ENCODE measurements at places on chromosomes 13 and 19.

DNA sequence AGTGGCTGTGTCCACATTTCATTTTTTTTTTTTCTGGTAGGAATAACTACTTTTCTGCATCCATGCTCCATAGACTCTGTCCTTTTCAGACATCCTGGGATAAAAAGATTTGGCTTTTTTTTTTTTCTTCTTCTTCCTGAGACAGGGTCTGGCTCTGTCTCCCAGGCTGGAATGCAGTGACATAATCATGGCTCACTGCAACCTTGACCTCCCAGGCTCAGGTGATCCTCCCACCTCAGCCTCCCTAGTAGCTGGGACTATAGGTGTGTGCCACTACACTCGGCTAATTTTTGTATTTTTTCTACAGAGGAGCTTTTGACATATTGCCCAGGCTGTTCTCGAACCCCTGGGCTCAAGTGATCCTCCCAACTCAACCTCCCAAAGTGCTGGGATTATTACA is 4.1 kb upstream of the ICAM3 start:
- no peak for DNase-seq

DNA sequence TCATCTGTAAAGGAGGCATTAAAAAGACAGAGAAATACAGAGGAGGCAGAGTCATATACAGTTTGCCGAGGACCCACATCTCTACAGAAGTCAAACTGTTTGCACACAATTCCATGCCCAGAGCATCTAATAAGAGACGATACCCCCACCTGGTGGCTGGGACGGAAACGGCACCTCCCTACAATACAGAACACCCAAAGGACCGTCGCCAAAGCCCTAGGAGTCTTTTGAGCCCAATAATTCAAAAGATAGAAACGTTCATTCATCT is 703 bp upstream of the PLEKHG2 start:
- peak; percentile 96 for DNase-seq

DNA sequence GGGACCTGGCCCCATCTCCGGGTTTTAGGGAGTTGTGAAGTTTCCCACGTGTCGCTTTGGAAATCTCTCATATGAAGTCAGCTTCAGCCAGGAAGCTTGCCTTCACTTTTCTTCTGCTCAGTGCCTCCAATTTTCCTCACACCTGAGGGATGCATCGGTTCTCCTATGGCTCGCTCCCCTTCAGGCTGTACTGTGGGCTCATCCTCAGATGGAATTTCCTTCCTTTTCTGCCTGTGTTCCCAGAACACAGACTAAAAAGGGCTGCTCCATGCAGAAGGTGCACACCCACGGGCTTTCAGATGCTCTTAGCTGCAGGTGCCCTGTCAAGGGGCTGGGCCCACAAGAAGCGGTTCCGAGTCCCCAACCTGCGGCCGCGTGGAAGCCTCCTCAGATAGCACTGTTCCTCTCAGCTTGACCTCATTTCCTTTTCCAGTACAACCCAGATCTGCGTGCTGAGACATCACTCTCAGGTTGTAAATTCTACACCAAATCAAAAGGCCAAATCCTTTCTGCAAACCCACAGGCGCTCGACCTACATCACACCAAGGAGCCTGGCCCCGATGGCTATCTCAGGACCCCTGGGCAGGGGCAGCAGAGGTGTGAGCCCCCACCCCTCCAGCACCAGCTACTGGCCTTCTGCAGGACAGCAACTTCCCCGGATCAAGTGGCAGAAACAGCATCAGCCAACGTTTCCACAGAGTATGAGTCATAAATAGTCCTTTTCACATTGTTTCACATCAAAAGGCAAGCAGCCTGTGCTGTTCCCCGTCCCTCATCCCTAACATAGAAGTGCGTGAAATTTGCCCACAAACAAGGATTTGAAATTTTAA is 275.9 kb downstream of the ZNF536 start:
- DNase-seq, result no peak

GRCh38 chr13:30204564-30204963 is 102.8 kb downstream of the KATNAL1 start:
- DNase-seq, result no peak

- DNase-seq, result no peak
These were observed 830 bp downstream of the MICOS13 start for GRCh38 chr19:5679289-5680083.

DNA sequence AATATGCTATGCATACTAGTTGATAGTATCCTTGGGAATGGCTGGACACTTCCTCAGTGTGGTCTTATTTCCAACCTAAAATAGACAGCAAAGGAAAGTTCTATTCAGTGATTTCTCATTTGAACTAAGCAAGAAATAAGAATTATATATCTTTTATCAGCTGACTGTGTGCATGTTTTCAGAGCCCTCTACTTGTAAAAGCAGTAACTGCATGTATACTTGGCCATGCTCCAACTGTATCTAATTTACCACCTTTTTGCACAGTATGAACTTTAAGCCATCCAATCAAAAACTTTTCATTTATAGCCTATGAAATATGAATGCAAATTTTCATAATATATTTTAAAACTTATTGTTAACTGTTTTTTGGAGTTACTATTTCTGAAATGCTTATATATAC is 136.4 kb upstream of the PCDH9 start:
- no peak for DNase-seq

DNA sequence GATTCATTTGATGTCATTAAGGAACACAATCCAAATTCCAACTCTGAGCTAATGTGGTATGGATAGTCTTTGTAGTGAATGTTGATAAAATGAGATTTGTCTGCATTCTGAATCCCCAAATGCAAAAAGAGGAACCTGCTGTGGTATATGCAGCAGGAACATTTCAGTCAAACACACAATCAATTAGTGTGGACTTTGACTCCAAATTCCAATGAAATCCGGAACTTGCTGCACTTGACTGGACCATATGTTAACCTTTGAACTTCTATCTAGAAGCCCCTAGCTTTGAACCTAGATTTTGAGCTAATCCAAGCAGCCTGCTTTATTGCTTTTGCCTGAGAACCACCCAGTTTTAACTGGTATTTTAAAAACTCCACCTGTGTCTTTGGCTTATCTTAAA is 341.3 kb downstream of the SPRY2 start:
- no peak for DNase-seq

DNA sequence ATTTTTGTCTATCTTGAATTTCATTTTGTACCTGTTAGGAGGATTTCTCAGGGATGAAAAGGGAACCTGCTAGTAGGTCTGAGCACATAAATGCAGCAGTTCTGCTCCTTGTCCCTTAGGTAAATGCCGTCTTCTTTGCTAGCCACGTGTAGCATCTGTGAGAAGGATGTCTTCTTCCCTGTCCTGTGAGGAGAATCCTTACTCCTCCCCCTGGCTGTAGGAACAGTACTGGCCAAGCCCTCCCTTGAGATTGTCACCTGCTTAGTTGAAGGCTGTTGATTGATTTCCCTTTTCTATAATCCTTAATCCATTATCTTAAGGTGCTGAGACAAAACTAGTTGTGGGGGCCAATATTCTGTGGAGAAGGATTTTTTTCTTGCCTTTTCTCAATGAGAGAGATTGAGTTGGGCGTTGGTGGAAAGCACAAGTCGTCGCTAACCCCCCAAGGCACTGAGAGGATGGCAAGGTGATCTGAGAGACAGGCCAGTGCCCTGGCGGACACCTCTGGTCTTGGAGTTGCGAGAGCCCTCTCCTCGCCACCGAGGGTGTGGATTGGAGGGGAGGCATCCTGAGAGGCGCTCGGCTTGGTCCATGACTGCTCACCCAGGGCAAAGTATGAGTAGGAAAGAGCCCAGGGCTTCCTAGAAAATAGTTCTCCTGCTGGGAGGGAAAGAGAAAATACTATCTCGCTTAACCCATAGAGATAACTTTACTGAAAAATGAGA is 216.7 kb downstream of the ATP8A2 start:
- no peak for DNase-seq

DNA sequence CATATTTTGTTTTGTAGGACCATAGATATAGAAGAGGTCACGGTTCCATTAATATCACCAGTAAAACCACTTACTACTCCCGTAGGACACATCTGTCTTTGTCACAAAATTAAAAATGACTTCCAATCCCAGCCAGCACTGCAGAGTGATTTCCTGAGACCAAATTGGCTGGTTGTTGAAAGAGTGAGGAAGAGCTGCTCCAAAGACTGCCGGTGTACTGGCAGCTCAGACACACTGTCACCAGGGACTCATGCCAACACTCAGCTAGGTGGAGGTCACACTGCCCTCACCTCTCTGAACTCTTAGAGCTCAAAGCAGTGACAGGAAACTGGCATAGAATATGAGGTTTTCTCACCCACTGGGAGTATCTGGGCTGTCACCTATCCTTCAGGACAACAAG is 52.1 kb downstream of the FLT1 start:
- DNase-seq, result no peak

DNA sequence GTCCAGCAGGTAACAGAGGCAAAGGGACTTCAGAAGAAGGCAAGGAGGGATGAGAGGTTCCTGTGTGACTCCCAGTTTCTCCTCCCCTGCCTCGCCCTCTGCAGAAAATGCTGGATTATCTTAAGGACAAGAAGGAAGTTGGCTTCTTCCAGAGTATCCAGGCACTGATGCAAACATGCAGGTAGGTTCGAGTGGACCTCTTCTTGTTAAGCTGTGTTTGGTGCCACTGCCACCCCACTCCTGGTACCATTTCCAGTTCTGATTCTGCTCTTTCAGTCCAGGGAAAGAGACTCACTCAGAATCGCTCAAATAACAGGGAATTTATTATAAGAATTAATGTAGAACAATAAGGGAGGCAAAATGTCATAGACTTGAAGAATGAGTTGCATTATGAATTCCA is 82.5 kb downstream of the MAP4K1 start:
- DNase-seq, result no peak

GRCh38 chr13:113883314-113883811 is 19.5 kb upstream of the GAS6 start:
- DNase-seq, result no peak

DNA sequence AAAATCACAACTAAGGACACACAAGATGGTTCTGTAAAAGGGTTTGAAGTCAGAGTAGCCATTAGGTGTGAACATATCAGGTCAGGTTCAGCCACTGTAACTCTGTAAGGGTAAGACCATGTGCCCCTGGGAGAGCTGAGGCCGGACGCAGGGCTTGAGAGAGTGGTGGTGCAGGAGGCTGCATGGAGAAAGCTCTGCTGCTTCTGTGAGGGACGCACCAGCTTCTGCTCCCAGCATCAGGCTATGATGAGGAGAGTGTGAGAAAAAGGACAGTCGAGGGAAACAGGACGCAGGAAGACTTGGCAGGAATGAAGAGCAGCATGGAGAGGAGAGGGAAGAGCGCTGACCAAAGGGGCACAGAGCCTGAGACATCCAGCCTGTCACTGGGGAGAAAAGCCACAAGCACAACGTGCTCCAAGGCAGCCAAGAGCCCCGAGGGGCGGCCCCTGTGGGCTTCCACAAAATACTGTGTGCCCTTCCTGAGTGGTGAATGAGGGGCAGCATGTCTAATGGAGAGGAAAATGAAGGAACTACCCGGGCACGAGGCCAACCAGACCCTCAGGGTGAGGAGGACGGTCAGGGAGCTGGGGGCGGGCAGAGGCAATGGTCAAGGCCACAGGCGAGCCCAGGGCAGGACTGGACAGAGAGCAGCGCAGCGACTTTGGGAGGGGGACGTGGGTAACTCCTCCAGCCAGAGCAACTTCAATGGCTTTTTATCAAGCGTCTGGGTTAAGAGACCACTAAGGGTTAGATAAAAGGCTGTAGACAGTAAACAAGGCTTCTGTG is 107.7 kb downstream of the COL4A1 start:
- no peak for DNase-seq

- DNase-seq, result no peak
These were observed 7.4 kb upstream of the JUNB start for GRCh38 chr19:12783849-12784393.

GRCh38 chr13:112772539-112772909 is 82.7 kb downstream of the ATP11A start:
- no peak for DNase-seq

DNA sequence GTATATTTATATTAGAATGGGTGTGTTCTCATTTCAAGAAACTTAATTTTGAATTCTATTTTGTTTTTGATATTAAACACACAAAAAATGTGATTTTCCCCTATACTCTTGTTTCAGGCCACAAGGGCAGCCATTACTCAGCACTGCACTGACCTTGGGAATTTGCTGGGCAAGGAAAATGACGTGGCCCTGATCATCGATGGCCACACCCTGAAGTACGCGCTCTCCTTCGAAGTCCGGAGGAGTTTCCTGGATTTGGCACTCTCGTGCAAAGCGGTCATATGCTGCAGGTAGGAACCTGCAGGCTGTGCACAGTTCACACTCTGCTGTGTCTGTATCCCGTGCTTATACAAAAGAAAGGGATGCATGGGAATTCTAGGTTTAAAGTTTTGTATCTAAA is 327.3 kb downstream of the ATP8A2 start:
- DNase-seq, result no peak

DNA sequence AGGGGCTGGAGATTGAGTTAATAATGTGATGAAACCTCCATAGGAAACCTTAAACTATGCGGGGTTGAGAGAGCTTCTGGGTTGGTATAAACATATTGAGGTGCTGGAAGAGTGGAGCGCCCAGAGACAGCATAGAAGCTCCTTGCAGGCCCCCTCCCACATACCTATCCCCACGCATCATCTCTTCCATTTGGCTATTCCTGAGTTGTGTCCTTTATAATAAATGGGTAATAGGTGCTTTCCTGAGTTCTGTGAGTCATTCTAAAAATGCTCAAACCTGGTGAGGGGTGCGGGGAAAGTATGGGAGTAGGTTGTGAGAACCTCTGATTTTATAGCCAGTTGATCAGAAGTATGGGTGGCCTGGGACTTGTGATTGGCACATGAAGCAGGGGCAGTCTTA is 14.6 kb downstream of the CCDC122 start:
- no peak for DNase-seq

GRCh38 chr19:49362929-49363267 is 682 bp upstream of the TEAD2 start:
- DNase-seq, result peak; percentile 65

- DNase-seq, result no peak
These were observed 313.8 kb upstream of the SPRY2 start for GRCh38 chr13:80654638-80655249.

GRCh38 chr19:10289836-10290356 is at the start of gene ICAM5:
ICAM5 (plus strand) TSS chr19:10289952; CDS start chr19:10290044, 92 bp downstream.
- no peak for DNase-seq

- DNase-seq, result no peak
These were observed 6.0 kb downstream of the SPRED3 start for GRCh38 chr19:38394488-38394887.

- DNase-seq, result no peak
These were observed 26.0 kb upstream of the PABPC3 start for GRCh38 chr13:25069911-25070310.

DNA sequence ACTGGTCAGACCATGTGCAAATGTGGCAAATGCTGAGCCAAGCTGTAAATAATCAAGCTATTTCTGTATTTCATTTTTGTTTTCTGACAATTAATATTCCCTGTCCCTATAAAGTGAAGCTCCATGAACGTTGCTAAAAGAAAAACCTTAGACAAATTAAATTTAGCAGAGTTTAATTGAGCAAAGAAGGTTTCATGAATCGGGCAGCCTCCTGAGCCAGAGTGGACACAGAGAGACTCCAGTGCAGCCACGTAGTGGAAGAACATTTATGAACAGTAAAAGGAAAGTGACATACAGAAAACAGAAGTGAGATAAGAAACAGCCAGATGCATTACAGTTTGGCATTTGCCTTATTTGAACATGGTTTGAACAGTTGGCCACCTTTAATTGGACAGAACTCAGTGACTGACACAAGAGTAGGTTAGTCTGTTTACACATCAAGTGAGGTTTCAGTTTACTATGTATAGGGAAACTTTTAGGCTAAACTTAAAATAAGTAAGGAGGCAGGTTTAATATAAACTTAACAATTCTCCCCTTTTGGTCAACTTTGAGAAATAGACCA is 69.7 kb downstream of the UFM1 start:
- no peak for DNase-seq

GRCh38 chr13:40897053-40897452 is 107.6 kb downstream of the SLC25A15 start:
- DNase-seq, result no peak

Measured in uterus (tissue), 4 donors.